ENCODE measurements at places on chromosomes 6 and 20.

GRCh38 chr6:119454714-119455113, 105.2 kb upstream of the MAN1A1 start:
- DNase-seq: no peak

DNA sequence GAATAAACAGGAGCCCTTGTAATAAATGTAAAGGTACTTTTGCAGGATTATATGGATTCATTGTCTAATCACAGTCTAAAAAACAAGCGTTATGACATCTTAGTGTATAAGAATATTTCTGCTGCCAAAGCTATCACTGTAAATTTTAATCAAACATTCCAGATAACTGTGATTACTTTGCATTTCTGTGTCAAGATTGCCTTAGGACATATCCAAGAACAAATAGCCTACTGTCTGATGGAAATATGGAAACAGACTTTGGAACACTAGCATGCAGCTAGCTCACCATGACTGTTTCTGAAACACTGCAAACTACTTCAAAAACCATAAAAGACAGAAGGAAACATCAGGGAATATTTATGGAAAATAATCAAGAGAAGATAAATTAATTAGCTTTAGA, 248.7 kb upstream of the ASCC3 start:
- no peak for DNase-seq

DNA sequence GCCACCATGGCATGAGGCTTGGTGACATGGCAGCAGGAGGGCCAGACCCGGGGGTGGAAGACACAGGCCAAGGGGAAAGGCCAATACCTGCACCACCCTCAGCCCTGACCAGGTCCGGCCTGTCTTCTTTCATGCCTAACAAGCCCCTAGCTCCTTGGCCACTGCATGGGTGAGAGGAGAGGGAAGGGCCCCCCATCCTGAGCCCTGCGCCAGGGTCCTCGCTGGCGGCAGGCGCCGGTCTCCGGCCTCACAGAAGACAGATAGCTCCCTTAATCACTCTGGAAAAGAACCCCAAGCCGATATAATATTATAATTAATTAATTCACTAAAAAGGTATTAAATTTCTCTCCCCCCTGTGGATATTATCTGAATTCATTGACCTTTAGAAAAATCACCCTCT, 41.4 kb downstream of the MDFI start:
- DNase-seq: no peak

GRCh38 chr6:35044761-35045421, 96.2 kb downstream of the TCP11 start:
- no peak for DNase-seq

- no peak for DNase-seq
These were observed 185.7 kb downstream of the SASH1 start for GRCh38 chr6:148528292-148528691.

- no peak for DNase-seq
These were observed 9.8 kb upstream of the CNKSR3 start for GRCh38 chr6:154520280-154520679.

GRCh38 chr6:138442663-138443062, 38.6 kb downstream of the HEBP2 start:
- DNase-seq: no peak

DNA sequence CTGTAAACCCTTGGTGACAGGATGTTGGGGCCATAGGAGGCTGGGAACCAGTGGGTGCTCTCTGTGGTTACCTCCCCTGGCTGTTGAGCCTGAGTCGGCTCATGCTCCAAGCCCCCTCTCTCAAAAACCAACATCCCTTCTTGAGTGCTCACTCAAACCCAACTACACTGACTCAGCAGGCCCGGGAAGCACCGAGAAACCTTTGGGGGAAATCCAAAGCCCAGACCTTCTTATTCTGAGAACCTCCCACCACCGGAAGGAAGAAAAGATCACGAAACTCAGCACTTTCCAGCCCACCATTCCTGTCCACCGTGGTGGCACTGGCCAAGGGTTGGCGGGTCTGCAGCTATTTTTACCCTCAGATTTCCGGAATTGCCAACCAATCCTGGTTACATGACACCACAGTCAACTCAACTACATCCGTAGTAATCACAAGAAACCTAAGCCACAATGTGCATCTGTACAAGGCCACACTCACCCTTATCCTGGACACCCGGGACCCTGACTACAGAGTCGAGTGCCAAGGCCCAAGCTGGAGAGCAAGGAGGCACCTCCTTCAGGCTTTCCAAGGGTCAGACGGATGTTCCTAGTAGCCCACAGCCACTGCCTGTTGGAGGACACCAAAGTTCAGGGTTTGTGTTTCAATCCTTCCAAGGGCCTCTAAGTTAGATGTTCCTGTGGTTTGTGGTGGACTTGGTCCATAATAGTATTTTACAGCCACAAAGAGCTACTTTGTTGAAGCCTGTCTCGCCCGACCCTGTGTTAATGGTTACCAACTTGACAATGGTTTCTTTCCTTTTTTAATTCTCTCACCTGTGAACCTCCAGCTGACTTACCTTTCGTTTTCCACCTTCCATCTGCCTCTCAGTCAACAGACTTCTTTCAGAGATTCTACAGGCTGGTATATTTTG, 317.0 kb downstream of the CDC5L start:
- no peak for DNase-seq

DNA sequence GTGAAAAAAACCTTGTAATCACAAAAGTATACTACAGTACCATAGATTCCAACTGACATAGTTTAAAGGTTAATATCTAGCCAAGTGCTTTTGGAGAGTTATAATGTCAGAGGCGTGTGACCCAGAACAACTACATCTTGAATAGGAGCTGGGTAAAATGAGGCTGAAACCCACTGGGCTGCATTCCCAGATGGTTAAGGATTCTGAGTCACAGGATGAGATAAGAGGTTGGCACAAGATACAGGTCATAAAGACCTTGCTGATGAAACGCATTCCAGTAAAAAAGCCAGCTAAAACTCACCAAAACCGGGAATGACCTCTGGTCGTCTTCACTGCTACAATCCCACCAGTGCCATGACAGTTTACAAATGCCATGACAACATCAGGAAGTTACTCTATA, 22.4 kb upstream of the KIAA0408 start:
- no peak for DNase-seq

DNA sequence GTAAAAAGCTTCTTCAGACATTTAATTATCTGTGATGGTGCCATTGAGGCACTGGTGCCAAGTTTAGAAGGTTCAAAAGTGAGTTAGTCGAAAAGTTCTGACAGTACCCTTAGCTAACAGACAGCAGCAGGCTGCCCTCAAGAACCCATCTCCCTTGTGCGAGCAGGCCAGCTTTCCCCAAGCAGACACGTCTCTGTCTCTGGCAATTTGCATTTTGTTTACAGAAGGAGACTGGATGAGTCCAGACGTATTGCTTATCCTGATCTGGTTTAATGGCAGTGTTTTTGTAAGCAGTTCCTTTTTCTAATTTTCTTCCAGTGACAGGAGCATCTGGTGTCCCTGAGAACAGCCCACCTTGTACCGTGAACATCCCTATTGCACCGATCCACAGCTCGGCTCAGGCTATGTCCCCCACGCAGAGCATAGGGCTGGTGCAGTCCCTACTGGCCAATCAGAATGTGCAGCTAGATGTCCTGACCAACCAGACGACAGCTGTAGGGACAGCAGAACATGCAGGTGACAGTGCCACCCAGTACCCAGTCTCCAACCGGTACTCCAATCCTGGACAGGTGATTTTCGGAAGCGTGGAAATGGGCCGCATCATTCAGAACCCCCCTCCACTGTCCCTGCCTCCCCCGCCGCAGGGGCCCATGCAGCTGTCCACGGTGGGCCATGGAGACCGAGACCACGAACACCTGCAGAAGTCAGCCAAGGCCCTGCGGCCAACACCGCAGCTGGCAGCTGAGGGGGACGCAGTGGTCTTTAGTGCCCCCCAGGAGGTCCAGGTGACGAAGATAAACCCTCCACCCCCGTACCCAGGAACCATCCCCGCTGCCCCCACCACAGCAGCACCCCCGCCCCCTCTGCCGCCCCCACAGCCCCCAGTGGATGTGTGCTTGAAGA, 58.3 kb upstream of the TMEM181 start:
- no peak for DNase-seq

DNA sequence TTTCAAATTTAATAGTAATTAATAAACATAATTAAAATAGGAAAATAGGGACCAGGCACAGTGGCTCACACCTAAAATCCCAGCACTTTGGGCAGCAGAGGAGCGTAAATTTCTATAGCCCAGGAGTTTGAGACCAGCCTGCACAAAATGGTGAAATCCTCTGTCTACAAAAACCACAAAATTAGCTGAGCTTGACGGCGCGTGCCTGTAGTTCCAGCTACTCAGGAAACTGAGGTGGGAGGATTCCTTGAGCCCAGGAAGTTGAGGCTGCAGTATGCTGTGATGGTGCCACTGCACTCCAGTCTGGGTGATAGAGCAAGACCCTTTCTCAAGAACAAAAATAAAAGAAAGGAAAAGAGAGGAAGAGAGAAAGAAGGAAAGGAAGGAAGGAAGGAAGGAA, 1387.0 kb upstream of the ADGRB3 start:
- no peak for DNase-seq

- no peak for DNase-seq
These were observed 100.2 kb downstream of the TRMT11 start for GRCh38 chr6:126086560-126086959.

DNA sequence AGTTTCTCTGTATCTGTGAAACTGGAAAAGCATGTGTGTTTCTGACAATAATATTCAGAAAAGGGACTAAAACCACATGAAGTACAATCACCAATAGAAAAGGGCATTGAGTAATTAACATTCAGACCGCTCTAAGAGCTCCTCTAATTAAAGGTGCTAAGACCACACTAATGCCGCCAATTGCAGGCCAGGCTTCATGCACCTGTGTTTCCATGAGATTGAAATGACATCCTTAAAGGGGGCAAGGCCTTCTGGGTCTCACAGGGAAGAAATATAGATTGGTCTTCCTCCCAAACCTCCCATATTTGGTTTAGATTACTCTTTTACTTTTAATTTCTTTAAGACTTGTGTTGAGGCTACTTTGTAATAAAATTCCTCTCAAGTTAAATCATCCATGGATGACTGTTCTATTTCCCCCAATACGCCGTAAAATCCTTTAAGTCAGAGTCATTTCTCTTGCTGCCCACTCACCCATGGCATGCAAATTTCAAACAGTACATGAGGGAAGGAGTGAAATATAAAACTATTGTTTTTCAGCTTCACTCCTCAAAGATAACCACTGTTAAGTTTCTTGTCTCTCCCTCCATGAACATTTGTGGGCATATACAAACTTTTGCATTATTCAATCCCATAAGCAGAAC, 110.6 kb downstream of the UBE3D start:
- DNase-seq: no peak

GRCh38 chr6:50978380-50979170, 159.9 kb downstream of the TFAP2B start:
- no peak for DNase-seq

DNA sequence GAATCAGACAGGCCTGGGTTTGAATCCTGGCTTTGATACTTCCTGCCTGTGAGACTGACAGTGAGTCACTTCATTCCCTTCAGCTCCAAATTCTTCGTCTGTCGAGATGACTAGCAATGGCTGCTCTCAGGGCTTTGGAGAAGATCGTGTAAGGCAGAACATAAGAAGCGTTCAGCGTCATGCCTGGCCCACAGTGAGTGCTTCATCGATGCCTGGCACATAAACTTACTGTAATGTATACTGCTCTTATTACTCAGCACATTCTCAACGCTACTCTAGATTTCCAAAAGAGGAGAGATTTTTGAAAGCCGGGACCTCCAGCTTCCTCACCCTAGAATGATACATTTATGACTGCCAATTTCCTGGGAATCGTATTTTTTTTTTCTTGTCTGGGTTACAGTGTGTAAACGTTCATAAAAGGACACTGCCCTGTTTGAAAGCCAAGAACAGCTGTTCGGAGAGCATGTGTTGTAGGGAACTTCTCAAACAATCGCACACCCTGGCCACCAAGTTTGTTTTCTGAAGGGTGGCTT, 16.2 kb upstream of the BCAS1 start:
- no peak for DNase-seq

DNA sequence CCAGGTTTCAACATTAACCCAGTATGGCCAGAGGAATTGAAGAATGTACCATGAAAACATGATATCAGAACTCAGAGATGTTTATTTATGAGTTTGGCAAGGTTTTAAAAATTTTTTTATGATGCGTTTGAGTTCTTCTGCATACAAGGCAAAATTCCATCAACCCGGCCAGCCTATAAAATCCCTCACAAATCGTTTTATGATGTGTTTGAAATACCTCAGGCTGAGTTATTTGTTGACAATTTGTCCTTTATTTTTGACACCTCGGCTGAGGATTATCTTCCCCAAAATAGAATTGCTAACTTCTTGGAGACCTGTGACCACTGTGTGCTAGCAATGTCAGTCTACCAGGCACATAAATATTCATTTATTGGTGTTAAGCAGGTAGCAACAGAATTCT, 91.9 kb upstream of the SLC24A3 start:
- no peak for DNase-seq

- no peak for DNase-seq
These were observed 311.1 kb downstream of the MMUT start for GRCh38 chr6:49151957-49152356.

DNA sequence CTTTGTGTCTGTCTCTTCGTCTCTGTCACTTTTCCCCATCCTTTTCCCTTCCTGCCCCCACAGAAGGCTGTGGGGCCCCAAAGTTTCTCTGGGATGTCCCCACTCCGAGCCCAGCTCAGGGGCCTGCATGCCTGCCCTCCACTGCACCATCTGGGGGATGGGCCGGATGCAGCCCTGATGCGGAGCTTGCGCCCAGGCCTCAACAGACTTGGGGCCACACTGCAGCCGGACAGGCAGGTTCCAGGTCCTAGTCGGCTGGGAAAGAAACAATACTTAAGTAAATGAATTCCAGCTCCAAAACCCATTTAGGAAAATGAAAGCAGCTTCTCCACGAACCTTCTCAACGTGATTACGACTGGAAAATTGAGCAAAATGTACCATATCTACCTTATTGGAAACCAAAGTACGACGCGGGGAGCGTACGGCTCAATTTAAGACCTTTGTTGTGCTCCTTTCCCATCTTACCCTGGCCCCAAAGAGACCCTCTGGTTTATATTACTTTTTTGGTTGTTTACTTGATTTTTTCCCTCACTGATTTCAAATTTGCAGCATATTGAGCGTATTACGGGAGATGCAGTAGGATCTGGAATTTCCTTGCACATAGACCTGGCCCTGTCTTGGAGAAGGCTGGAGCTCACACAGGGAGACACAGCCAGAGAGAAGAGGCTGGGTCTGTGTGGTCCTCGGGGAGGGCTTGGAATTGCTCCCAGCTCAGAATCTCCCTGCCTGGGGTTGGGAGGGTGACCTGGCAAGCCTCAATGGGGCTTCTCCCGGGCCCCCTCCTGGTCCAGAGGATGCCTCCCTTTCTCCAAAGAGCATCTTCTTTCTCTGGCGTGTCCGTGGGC, 8.0 kb downstream of the FOXC1 start:
- no peak for DNase-seq

GRCh38 chr6:66553441-66553840, 846.4 kb upstream of the EYS start:
- no peak for DNase-seq

DNA sequence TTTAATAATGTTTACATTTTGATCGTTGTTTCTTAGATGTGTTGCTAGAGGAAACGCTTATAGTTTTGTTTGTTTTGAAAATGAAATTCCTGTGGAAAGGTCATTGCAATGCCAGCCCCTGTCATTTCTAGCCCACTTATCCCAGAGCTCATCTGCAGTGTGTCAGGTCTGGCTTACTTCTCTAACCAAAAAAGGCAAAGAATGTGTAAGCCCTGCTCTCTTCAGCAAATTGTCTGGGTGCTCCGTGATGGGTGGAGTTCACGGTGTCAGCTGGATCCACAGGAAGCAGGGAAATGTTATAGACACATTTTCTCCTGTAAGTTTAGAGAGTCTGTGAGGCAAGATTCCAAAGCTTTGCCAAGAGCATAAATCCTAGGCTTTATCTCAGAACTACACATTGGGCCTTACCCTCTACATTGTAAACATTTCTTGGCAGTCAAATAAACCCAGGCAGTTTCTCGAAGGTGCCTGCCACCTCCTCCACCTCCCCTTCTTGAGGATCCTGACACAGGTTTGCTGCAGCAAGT, 50.9 kb downstream of the RPRD1B start:
- no peak for DNase-seq

Measured in Panc1 (cell line).